ENCODE measurements at places on chromosomes 2 and 18.

GRCh38 chr2:45769056-45769455 lies 117.6 kb downstream of the PRKCE start:
- no peak overlapping the region for H3K4me3 ChIP-seq
- peaks cover 37% of the 10 kb centered on the region for H3K4me1 ChIP-seq
- no peaks in the 10 kb centered on the region for H3K36me3 ChIP-seq

DNA sequence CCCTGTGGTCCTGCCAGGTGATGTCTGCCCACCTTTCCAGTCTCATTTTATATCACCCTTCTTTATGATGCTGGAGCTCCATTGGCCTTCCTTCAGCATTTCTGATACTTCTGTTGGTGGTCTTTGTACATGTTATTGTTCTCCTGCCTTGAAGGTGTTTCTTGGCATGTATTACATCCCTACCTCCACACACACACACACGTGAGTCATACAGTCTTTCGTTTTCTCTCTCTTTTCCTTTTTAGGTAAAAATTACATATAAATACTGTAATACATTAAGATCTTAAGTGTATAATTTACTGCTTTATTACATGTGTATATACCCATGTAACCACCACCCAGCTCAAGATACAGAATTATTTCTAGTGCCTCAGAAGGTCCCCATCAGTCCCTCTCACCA lies 10.2 kb upstream of the ADGRF3 start:
- no peaks in the 10 kb centered on the region for H3K27me3 ChIP-seq
- DNase-seq, result no peak
- peaks cover 2% of the 10 kb centered on the region for H3K36me3 ChIP-seq
- no peak overlapping the region for H3K4me3 ChIP-seq

DNA sequence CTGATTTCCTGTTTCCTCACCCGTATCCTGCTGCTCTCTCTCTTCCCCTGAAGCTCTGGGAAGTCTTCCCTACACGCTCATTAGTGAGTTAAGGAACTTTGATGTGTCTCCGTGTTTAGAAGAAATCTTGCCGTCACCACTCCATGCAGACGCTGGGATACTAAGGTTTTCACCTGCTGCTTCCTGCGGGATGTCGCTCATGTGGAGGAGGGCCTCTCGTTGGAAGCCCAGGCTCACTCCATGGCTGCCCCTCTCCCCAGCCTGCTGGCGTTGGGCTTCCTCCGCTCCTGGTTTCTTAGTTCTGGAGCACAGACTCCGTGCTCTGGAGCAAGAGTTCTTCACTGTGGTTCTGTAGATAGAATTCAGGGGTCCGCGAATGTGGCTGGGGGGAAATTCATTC lies 326.3 kb downstream of the GBX2 start:
- H3K27ac ChIP-seq, result peak overlapping the region; percentile 71
- no peaks in the 10 kb centered on the region for H3K27me3 ChIP-seq
- peaks cover 17% of the 10 kb centered on the region for H3K4me1 ChIP-seq
- peaks cover 5% of the 10 kb centered on the region for H3K36me3 ChIP-seq

- no peak overlapping the region for H3K4me3 ChIP-seq
- no peaks in the 10 kb centered on the region for H3K36me3 ChIP-seq
- H3K4me1 ChIP-seq, result peaks cover 13% of the 10 kb centered on the region
- H3K27ac ChIP-seq, result no peak overlapping the region
Measured at GRCh38 chr2:173869244-173870229, 95.6 kb downstream of the SP3 start.

DNA sequence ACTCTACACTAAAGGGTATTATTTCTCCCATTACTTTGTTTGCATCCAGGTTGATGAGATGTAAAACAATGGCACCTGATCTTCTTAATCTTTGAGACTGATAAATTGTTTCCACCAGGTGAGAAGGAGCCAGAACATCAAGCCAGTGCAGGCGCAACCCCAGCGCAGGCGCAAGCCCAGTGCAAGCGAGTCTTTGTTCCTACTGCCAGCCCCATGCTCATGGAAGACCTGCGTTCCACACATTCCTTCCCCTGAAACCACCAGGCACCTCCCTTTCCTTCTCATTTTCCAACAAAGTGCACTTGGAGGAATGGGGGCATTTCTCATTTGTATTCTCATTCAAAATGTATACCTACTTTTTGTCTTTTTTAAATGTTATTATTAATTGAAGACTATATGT lies 188.7 kb upstream of the SMAD2 start:
- peak overlapping the region; percentile 3 for H3K27ac ChIP-seq
- no peak for DNase-seq
- H3K27me3 ChIP-seq, result no peaks in the 10 kb centered on the region
- no peak overlapping the region for H3K4me3 ChIP-seq
